H1 (cell line): ENCODE measurements at places on chromosomes 12 and 14.

DNA sequence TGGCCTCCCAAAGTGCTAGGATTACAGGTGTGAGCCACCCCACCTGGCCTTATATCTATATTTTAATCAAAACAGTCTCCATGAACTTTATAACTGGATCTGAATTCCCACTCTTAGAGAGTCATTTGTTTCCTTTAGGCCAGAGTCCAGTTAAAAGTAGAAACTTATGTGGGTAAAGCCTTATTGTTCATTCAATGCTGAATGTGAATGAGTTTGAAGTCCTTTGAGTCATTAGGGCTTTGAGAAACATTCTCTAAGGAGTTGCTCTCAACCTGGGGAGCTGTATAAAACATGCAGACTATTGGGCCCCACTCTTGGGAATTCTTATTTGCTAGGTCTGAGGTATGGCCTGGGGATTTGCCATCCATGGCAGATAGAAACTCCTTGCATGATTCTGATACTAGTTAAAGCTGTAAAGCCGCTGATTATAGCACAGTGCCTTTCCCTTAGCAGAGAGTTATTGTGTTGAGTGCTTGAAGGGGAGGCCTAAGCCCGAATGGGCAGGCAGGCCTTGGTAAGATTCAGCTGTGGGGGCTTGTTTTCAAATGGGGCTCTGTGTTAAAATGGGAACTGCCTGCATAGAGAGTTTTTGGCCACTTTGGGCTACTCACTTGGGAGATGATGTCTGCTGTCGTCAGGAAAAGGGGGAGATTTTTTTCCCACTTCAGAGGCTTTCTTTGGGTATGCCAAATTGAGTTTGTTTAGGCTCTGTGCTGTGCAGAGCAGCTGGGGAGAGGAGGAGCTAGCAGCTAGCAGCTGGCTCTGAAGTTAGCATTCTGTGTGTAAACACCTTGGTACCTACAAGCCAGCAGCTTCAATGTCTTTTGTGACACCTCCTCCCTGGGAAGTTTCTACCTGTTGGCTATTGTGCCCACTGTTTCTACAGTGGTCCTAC is 117.5 kb downstream of the DACT1 start:
- no peak for DNase-seq

GRCh38 chr12:40992158-40992557 is 196.0 kb upstream of the PDZRN4 start:
- no peak for DNase-seq

DNA sequence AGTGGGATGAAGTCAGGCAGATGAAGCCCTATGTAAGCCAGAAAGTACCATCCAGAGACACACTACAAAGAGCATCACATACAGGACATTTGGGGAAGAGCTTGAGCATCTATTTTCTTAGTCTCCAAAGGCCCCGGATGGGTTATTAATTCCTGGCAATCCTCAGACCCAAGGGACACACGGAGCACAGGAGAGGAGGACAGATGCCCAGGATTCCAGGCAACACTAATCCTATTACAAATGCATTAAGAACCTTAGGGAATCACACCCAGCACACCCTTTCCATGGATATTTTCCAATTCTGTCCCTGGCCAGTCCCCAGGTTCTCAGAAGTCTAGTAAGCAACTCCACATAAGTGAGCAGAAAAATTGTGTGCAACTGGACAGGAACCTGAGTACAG is 65.9 kb downstream of the CMKLR1 start:
- no peak for DNase-seq

DNA sequence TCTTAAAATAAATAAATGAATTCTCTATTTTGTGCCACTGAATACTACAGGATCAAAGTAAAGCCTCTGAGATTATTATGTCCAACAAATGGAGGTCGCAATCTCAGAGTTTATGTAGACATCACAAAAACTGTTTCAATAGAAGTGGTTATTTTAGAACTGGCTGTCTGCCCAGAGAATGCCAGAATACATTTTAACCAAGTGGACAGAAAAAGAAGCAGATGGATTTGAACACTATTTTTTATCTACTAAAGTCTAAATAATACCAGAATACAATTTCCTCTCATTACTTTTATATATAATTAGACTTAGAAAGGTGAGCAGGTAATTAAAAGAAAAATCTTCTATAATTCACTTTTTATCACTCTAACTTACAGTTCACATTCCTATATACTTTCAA is 118.3 kb downstream of the MED13L start:
- DNase-seq = no peak

DNA sequence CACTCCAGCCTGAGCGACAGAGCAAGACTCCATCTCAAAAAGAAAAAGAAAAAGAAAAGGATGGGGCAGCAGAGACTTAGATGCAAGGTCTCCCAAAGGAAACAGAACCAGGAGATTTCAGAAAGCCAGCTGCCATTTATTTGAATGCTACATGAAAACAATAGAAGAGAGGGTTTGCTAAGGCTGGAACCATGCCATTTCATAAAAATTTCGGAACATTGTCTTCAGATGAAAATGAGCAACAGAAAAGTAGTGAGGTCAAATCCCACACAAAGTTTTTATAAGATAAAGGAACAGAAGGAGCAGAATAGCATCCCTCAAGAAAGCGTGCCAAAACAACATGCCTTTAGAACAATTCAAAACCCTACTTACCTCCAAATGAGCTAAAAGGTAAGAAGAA is 175.3 kb downstream of the ETV6 start:
- no peak for DNase-seq

- DNase-seq = no peak
Measured at GRCh38 chr14:65170768-65171507, 68.6 kb upstream of the MAX start.

- DNase-seq = no peak
Measured at GRCh38 chr14:74605531-74606223, 6.4 kb downstream of the LTBP2 start.

GRCh38 chr14:58297412-58297761 is 968 bp upstream of the ARID4A start:
- DNase-seq = no peak

DNA sequence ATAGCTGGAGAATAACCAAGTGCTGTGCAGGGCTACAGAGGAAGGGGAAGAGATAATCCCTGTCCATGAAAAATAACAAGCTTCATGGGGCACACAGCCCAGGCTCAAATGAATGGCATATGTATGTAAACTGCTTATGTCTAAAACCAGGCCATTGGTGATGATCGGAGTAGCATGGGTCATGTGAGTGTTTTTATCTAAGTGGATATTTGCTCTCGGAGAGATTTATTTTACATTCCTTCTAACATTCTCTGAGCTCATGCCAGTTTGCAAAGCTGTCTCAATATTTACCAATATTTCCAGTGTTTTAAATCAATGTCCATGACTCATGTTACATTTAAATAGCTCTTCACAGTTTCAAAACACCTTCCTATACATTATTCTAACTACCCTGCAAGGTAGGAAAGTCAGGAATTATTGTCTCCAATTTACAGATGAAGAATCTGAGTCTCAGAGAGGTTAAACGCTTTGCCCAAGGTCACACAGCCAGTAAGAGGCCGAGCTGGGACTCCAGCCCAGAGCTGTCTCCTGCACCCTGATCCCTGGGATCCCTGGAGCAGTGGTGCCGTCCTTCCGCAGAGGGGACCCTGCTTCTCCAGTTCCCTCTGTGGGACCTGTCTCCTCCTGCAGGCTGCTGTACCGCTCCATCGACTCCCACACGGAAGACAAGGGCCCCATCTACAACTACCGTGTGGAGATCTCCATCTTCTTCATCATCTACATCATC is 186.7 kb upstream of the FKBP4 start:
- DNase-seq = no peak

GRCh38 chr12:83018088-83018487 is 331.4 kb downstream of the TMTC2 start:
- no peak for DNase-seq

- no peak for DNase-seq
Measured at GRCh38 chr12:18414671-18415070, 153.4 kb downstream of the PIK3C2G start.

- DNase-seq = no peak
Measured at GRCh38 chr12:106304001-106304421, 1.5 kb downstream of the TCP11L2 start.

DNA sequence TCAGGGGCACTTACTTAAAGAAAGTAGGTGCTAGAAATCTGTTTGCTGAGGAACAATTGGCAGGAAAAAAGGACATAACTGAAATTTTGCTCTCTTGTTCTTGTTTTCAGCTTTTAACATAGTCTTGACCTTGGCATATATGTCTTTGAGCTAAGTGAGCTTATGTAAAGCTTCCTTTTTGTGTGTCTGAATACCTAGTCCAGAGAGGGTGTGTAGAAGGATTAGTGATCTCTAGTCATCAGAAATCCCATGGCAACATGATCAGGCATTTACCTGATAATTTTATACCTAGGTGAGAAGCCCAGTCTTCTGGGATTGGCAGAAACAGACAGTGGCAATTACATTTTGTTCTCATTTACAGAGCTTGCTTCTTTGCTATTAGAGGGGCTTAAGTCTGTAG is 166.1 kb downstream of the SNAPC1 start:
- DNase-seq = no peak

DNA sequence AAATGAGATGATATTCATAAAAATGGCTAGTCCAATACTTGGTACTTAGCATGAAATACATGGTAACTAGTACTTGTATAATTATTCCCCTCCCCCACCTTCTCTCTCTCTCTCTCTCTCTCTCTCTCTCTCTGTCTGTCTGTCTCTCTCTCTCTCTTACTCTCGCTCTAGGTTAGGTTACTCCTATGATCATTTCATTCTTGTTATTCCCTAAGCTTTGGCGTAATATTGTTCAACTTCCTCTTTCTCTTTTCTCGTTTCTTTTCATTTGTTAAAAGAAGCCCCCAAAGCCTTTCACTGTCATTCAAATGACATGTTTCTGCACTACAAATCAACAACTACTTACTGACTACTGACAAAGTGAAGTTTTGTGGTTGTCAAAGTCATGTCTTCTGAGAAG is 89.8 kb downstream of the GRIP1 start:
- no peak for DNase-seq

DNA sequence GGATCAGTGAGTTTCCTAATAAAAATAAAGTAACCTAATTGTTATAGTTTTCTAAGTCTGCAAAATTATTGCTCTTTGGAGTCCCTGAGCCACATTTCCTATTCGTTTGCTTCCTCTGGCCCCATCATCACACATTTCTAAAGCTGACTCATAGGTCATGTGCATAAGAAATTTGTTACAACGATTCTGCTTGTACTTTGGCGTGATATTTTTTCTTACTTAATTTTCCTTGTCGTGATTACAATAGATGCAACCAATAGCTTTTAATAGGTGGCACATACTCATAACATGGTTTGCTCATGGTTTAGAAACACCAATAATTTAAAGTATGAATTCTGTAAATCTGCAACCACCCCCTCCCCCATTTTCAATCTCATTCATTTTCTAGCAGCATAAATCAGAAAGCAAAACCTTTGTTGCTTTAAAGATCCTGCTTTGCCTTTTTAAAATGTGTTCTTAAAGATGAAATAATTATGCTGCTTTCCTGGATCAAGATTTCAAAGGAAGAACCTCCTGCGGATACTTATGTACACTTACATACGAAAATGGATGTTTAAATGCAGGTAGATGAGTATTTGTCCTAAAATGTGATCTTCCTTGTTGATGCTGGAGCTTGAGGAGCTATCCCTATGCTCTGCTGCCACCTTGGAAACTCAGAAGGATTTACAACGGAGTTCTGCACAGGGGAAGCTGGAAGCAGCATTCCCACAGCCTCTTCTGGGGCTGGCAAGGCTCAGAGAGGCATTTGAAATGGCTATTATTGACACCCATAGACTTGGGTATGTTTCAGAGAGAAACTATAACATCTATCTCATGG is 1.7 kb upstream of the FLRT2 start:
- DNase-seq = no peak

DNA sequence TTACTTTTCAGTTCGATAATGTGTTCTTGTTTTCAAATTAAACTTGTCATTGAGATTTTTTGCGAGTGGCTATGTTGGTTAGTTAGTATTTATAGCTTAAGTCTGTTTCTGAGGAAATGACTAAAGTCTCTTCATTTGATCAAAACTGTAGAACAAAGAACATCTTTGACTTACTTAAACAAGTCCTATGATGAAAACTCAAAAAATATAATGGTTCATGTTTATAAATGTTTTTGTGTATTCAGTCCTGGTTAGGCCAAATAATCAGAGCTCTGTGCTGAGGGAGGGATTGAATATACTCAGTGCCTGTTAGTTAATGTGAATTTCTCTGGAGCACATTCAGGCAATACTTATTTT is 51.7 kb downstream of the PPFIBP1 start:
- DNase-seq = no peak

GRCh38 chr12:77294016-77294415 is 228.6 kb upstream of the E2F7 start:
- DNase-seq = no peak

- no peak for DNase-seq
Measured at GRCh38 chr14:54767450-54767849, 135.2 kb downstream of the GCH1 start.
